AML-193 (cell line): ENCODE measurements at places on chromosomes 11 and 22.
A peak's percentile ranks its signal among the peaks of the same experiment; 100 is the strongest.

DNA sequence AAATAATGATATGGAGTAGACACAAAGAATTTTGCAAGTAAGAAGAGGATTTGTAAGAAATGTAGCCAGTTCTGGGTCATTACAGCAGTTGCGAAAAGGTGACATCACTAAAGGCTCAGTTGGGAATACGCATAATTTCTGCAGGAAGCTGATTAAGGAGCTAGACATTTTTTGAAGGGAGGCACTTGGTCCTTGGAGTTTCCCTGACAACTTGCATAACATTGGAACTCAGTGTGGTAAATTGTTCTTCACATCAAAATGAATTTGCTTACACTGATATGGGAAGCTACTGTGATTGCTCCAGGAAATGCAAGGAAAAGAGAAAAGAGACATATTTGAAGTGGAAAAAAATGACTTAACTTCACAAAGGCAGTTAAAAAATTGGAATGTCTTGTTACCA lies 626.1 kb downstream of the NELL1 start:
- DNase-seq, result no peak

DNA sequence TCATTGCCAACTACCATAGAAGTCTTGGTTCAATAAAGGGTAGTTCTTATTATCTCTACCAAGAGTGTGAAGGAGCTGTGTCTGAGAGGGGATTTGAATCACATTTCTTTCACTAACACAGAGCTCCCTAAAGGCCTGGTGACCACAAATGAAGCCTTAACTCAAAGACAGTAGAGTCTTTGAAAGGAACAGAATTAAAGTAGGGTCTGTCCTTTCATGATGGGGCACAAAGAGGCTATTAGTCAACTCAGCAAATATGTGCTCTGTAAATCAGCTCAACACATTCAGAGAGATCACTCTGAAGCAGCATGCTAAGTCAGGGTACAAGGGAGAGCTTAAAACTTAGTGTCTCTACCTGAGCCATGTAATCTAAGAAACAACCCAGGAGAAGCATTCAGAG lies 212.4 kb upstream of the SYN3 start:
- DNase-seq, result no peak

DNA sequence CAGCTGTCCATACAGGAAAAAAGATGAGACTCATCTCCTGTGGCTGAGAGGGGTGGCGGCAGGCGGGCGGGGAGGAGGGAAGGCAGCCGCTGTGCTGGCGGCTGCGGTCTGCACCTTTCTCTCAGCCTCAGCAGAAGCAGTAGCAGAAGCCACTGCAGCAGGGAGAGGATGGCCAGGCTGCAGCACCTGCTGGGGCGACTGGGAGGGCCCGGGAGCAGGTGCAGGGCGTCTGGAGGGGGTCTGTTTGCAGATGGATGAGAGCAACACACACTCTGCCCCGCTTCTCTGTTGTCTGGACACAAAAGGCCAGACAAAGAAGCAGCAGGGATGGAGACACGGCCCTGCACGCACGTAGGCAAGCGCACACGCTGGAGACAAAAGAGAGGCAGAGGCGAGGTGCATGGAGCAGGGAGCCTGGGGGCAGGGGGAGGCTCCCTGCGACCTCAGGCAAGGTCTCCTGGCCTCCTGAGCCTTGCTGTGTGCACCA lies 9.3 kb upstream of the MIAT start:
- peak; percentile 18 for DNase-seq

DNA sequence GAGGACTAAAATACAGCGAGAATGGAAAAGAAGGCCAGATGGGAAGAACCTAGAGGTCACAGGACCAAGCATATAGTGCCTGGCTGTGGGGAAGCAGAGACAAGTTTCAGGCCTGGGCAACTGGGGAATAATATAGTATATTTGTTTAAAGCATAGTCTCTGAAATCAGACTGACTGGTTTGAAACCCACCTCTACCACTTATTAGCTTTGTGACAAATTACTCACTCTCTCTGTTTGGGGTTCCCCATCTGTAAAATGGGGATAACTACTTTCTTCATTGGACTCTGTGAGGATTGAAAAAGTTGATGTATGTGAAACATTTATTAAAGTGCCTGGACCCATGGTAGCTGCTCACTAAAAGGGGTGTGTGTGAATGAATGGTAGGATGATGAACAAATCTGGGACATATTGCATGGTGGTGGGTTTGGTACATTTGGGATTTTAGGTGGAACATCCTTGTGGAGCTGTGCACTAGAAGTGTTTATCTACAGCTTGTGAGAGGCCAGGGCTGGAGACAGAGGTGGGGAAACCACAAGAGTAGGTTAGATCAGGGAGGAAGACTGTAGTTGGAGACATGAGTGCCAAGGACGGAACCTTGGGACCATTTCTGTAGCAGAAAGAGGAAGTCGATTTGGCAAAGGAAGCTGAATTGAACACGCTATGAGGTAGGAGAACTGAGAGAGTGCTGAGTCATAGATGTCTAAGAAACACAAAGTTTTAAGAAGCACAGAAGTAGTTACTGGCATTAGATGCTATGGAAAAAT lies 52.6 kb downstream of the SWAP70 start:
- DNase-seq, result peak; percentile 96

GRCh38 chr11:61507962-61508861 lies at the start of gene LRRC10B:
TSS of gene LRRC10B (plus strand) at chr11:61508749. CDS start at chr11:61508999, 250 bp downstream.
- no peak for DNase-seq

- peak; percentile 44 for DNase-seq
Measured at GRCh38 chr11:69918938-69919650, 99.9 kb upstream of the FGF3 start.

- DNase-seq, result no peak
Measured at GRCh38 chr11:57905439-57905838, 118.2 kb upstream of the OR9Q1 start.

GRCh38 chr11:126857860-126858808 lies 142.4 kb downstream of the KIRREL3 start:
- DNase-seq, result no peak

- no peak for DNase-seq
Measured at GRCh38 chr11:64500176-64501013, 90.6 kb upstream of the SLC22A12 start.

GRCh38 chr11:35593143-35593542 lies 25.1 kb upstream of the FJX1 start:
- DNase-seq, result no peak

DNA sequence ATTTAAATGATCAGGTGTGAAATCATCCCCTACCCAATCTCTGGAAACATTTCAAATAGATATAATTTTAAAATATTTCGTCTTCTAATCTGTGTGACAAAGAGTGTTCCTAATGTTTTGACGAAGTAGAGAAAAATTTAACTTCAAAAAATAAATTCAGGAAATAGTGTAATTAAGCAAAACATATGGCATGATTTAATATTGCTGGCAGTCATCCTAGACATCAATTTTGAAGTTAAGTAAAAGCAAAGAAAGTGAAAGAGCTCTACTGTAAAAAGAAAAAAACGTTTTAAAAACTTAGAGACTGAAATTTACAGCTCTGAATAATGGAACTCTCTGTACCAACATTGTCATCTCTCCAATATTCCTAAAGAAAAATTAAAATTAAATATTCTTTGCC lies 1062.3 kb downstream of the LRRC4C start:
- no peak for DNase-seq

- no peak for DNase-seq
Measured at GRCh38 chr22:25492162-25492561, 72.3 kb upstream of the GRK3 start.

- peak; percentile 19 for DNase-seq
Measured at GRCh38 chr11:17762309-17762974, 27.9 kb downstream of the KCNC1 start.

DNA sequence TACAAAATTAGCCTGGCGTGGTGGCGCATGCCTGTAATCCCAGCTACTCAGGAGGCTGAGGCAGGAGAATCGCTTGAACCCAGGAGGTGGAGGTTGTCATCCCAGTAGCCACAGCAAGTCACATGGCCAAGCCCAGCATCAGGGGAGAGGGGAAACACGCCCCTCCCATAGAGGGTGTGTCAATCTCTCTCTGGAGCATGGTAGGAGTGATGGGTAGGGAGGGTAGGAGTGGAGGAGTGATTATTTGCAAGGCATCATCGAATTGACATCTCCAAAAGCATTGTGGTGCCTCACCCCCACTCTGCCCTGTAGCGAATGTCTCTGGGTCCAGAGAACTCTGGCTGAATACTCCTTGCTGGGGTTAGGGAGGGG lies 6.1 kb upstream of the SSTR3 start:
- no peak for DNase-seq

- no peak for DNase-seq
Measured at GRCh38 chr11:115679945-115680344, 175.7 kb upstream of the CADM1 start.

GRCh38 chr22:44752285-44753188 lies at the start of gene ARHGAP8:
TSS of gene ARHGAP8 (plus strand) at chr22:44752575. CDS start at chr22:44786528, 33,953 bp downstream.
- DNase-seq, result no peak

- DNase-seq, result no peak
Measured at GRCh38 chr11:88411265-88411664, 73.7 kb upstream of the CTSC start.

GRCh38 chr11:106644824-106645223 lies 373.5 kb downstream of the GUCY1A2 start:
- DNase-seq, result no peak

DNA sequence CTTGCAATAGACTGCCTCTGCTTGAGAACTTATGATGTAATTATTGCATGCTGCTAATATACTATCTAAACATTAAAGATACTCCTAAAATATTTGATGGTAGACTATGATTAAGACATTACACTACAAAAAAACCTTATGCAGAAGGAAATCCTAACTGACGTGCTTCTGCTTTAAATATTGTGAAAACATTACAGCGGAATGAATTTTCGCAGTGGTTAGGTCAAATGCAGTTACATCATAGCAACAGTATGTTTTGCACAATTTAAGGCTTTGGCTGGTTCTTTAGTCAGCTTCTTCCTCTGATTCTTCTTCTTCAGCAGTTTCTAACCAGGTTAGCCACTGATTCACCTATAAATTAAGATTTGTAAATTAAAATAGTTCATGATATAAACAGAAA lies 11.2 kb downstream of the EIF4G2 start:
- DNase-seq, result peak; percentile 89

- no peak for DNase-seq
Measured at GRCh38 chr22:49953680-49954344, 6.8 kb upstream of the PIM3 start.

DNA sequence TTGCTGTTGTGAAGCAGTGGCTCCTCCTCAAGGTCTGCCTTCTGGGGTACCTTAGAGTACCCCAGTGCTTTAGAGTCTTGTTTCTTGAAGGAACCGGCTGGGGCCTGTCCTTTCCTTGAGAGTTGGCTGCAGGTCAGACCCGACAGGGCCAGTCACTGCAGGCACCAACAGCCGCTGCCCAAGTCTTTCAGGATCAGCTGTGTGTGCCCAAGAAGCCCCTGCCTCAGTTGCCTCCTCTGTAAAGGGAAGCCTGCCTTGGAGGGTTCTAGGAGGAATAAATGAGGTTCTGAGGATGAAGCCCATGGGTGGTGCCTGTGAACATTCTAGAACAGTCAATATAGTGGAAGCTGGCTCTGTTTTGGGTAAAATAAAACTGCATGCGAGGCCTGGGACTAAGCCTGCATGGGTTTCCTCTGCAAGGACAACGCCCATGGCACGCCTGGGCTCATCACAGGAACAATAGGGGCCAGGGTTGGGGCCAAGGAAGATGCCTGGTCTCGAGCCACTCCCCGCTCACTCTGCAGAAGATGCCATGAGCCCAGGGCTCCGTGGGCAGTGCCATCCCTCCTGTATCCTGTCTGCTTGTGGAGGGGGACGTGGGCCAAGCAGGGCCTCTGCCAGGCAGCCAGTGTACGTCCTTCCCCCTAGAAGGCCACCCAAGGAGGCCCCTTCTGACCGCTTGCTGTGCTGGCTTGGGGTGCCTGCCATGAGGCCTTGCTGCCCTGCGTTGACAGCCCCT lies 81.6 kb downstream of the MED15 start:
- no peak for DNase-seq

GRCh38 chr22:50586416-50586815 lies 3.8 kb upstream of the CHKB start:
- no peak for DNase-seq

GRCh38 chr11:78532991-78533390 lies 41.7 kb downstream of the NARS2 start:
- DNase-seq, result no peak

GRCh38 chr11:134623711-134624110 lies 211.7 kb upstream of the B3GAT1 start:
- DNase-seq, result no peak

- DNase-seq, result peak; percentile 97
Measured at GRCh38 chr11:103035791-103036434, 56.0 kb downstream of the DCUN1D5 start.

DNA sequence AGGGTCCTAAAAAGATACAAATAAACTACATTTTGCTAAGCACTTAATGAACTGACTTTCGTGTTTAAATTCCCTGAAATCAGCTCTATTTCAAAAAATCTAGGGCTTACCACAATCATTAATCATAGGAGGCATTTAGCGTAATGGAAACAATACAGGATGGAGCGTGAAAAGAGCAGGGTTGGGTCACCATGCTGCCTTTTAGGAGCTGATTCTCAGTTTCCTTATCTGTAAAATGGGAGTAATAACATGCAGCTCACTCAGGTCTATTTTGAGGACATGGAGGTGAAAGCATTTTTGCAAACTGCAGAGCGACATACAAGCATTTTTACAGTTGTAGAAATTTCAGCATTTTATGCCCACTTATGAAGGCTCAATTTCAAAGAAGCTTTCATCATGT lies 407.0 kb downstream of the TENM4 start:
- DNase-seq, result no peak

DNA sequence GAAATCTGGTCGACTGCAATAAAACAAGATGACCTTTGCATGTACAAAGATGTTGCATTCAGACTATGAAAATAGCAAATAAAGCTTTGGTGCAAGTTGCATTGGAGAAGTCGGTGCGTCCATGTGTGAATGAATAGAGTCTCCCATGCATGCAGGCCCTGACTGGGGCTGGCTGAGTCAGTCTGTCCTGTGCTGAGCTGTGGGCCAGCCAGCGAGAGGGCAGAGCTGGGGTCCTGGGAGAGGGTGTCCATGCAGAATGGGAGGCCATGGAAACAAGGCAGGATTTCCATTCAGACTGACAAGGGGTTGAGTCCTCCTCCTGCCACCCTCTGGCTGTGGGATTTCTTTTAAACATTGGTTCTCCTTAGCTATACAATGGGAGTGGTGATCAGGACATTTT lies 2.3 kb upstream of the CRYBB3 start:
- no peak for DNase-seq

DNA sequence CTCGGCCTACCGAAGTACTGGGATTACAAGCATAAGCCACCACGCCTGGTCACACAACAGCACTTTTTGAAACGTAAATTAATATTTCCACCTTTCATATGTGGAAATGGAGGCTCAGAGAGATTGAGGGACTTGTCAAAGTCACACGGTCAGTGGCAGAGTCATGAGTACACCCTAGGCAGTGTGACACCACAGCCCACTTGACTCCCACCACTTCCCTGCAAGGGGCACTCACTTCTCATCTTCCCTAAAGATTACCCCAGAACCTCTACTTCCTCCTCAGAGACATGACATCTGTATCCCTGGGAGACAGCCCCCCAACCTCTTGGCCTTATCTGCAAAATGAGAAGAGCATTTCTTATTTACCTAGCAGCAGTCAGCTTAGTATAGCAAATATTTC lies 16.5 kb upstream of the MYOD1 start:
- no peak for DNase-seq

GRCh38 chr22:42560781-42561180 lies 7.0 kb downstream of the SERHL2 start:
- DNase-seq, result peak; percentile 16

- DNase-seq, result no peak
Measured at GRCh38 chr22:42459287-42460063, 27.3 kb upstream of the NFAM1 start.

GRCh38 chr11:94036096-94036495 lies 14.9 kb downstream of the HEPHL1 start:
- no peak for DNase-seq
